ENCODE measurements at places on chromosomes 13 and 19.

- DNase-seq, result peak; percentile 36
Observed at GRCh38 chr19:53977429-53977990, 13.9 kb upstream of the CACNG6 start.

DNA sequence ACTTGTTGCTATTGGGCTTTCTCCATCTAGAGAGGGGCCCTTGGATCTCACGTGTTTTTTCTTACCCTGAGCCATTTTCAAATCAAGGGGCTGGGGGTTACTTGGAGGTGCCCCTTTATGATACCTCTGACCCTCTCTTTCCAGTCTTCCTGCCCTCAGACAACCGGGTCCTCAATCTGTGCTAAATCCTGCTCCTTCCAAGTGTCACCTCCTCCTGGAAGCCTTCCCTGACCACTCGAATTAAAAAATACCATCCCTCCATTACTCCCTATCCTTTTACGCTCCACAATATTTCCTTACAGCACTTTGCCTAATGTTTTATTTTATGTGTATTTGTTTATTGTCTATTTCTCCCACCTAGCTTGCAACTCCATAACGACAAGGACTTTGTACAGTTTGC lies 3.3 kb downstream of the KLK8 start:
- DNase-seq, result no peak

- DNase-seq, result no peak
Observed at GRCh38 chr13:100552755-100553154, 35.8 kb downstream of the GGACT start.

DNA sequence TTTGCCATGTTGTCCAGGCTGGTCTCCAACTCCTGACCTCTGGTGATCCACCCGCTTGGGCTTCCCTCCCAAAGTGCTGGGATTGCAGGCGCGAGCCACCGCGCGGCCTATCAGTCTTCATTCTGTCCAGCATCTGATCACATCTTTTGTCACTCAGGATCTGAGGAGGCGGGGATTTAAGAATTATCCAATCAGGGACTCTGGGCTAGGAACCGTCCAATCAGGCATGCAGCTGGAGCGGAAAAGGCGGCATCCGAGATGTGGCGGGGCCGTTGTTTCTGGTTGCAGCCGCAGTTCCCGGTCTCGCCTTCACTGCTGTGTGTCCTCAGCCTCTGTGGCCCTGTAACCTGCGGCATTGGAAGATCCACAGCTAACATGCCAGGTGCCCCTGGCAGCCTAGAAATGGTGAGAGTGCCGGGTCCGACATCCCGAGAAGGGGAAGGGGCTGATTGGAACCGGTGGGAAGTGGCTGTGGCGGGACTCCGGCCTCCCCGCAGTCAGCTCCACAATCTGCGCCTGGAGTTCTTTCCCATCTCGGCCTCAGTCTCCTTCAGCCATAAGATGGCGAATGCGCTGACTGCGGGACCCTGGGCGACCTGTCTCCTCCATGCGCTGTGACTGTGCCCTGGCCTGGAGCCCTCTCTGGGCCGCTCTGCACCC lies at the start of gene ZNF729:
ZNF729 (plus strand) TSS at position 291 of the 660 bp plus-strand sequence; CDS start at position 376, 85 bp downstream.
- DNase-seq, result no peak

- no peak for DNase-seq
Observed at GRCh38 chr13:79056706-79057105, 349.3 kb downstream of the RBM26 start.

- DNase-seq, result no peak
Observed at GRCh38 chr19:17471410-17472125, 1.2 kb downstream of the SLC27A1 start.

Measured in activated T-helper 2 cell treated with anti-CD3 and anti-CD28 coated beads, Interferon-gamma antibody, Interleukin-2, Interleukin-4, amounts not matched to agents 10 μg/mL and 5 μg/mL and 100 μg/mL, durations not matched to agents 14 hours and 24 hours and 36 hours (primary cell).